ENCODE measurements at places on chromosomes 12 and 14.

DNA sequence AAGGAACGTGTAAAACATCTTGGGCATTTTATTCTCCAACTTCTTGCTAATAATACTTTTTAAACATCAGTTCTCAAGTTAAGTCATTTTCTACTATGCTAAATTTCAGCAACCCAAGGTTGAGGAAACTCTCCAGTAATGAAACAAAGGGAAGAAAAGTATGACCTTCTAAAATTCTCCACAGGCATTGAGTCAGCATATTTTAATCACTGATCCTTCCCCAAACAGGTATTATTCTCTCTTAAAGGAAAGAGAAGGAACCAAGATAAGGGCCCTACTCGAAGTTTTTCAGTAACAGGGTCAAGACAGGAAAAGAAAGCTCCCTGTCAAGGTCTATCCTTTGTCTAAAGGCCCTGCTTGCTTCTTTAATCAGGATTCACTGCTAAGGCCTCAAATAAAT, 3.0 kb downstream of the KICS2 start:
- no peak for DNase-seq

GRCh38 chr14:32104803-32105202, 27.7 kb downstream of the ARHGAP5 start:
- no peak for DNase-seq

- no peak for DNase-seq
Observed at GRCh38 chr12:102939670-102940222, 17.7 kb upstream of the ASCL1 start.

DNA sequence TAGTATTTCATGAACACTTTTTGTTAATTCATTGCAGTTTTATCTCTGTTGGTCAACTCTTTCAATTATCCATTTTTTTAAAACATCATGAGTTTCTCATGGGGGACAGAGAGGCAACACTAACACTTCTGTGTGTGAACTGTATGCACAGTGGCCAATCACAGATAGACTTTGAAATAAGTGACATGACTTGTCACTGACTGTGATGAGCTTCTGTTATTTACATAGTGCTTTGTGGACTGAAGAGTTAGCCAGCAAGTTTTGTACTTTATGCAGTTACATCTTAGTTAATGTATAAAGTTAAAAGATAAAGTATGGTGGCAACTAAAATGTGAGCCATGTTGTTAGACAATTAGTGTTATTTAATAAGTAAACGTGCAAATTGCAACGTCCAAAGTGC, 16.1 kb downstream of the FERMT2 start:
- no peak for DNase-seq

- no peak for DNase-seq
Observed at GRCh38 chr12:130226771-130227170, 64.5 kb downstream of the FZD10 start.

GRCh38 chr14:69876221-69876847, 2.9 kb upstream of the SMOC1 start:
- no peak for DNase-seq

DNA sequence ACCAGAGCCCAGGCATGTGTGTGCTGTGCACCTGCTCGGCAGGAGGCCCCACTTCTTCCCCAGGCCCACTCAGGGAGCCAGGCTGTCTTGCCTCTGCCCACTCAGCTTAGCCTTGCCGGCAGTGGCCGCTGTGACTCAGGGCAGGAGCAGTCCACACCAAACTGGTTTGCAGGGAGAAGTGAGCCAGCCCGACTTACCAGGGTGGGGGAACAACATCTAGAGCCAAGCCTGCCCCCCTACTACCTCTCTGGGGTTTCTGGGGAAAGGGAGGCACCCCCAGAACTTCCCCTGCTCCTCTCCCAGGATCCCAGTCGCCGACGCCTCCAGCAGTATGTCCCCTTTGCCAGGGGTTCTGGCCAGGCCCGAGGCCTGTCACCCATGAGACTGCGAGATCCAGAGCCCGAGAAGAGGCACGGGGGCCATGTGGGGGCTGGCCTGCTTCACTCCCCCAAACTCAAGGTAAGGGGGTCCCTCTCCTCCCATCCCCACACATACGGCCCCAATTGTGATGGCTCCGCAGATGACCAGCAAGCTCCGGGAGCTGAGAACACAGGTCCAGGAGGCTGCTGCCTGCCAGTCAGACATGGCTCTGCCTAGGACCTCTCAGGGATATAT, 3.0 kb downstream of the PLEKHG6 start:
- no peak for DNase-seq
